ENCODE measurements at places on chromosomes 1 and 21.

DNA sequence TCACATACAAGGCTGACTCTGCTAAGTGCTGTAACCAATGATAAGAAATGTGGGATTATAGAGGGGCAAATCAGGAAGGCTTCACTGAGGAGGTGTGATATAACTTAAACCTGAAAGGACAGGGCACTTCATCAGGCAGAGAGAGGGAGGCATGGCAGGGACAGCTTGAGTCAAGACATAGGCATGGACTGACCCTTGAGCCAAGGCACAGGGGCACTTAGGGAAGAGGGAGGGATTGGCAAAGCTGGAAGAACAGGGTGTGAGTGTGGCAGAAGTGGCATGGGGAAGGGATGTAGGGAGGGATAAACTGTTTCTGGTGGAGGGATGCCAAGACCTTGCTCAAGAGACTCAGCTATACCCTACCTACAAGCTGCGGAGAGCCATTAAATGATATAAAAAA, 81.3 kb downstream of the PLXNA2 start:
- no peak for DNase-seq

- peak; percentile 69 for DNase-seq
These were observed 43.2 kb upstream of the ACTRT2 start for GRCh38 chr1:2977886-2978611.

- no peak for DNase-seq
These were observed 2.0 kb upstream of the ZBTB40 start for GRCh38 chr1:22449636-22450035.

- no peak for DNase-seq
These were observed 46.7 kb downstream of the RPRD2 start for GRCh38 chr1:150410582-150411101.

DNA sequence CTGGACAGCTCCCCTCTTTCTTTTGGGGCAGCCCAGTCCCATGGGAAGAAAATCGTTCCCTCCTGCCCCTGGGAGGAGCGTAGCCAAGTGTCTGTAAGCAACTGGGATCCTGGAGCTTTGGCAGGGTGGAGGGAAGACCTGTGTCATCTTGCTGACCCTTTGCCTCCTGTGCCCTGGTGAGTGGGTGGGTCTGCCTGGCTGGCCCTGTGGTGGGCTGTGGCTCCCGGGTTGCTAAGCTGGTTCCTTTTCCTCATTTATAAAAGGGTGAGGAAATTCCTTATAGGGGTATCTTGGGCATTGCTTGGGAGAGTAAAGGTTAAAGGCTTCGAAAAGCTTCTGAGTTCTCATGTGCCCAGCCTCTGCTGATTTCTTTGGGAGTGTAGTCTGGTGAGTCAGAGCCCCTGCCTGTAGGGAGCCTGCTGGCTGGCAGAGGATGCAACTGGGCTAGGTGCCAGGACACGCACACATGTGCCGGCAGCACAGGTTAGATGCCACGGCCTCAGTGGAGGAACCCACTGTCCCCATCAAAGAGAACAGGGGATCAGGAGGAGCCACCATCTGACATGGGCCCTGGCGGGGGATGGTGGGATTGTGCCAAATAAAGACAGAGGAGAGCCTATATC, 85.2 kb downstream of the ARHGEF10L start:
- no peak for DNase-seq

DNA sequence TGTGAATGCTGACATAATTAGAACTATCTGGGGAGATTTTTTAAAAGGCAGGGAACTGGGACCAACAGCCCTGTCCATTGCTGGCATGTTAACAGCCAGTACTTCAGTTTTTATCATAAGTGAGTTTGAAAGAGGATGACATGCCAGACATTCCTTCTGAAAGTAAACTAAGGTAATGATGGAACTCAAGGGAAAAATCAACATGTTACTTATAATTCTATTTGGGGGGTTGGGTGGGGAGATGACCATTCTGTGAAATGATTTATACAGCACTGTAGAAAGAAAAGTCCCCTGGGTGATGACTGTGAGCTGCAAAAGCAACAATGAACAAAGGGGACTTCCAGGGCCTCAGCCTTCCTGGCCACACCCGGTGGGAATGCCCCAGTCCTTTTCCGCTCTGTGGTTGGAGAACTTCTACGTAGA, 5.4 kb upstream of the LAMC2 start:
- no peak for DNase-seq

DNA sequence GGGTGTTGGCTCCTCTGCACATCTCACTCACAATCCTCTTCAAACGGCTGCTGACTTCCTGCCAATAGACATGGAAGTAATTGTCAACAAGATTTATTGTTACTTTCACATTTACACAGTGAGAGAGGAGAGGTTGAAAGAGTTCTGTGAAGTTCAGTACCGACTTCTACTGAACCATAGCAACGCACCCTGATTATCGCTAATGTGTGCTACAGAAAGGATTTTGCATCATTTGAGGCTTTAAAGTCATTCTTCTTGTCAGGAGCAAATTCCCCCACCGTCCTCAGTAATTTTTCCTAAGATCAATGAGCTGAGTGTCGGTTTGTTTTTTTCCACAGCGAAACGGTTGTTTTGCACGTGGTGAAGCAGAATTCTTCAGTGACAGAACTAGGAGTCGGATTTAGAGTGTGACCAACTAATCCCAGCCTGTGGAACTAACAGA, 361.0 kb downstream of the ADGRL2 start:
- no peak for DNase-seq

DNA sequence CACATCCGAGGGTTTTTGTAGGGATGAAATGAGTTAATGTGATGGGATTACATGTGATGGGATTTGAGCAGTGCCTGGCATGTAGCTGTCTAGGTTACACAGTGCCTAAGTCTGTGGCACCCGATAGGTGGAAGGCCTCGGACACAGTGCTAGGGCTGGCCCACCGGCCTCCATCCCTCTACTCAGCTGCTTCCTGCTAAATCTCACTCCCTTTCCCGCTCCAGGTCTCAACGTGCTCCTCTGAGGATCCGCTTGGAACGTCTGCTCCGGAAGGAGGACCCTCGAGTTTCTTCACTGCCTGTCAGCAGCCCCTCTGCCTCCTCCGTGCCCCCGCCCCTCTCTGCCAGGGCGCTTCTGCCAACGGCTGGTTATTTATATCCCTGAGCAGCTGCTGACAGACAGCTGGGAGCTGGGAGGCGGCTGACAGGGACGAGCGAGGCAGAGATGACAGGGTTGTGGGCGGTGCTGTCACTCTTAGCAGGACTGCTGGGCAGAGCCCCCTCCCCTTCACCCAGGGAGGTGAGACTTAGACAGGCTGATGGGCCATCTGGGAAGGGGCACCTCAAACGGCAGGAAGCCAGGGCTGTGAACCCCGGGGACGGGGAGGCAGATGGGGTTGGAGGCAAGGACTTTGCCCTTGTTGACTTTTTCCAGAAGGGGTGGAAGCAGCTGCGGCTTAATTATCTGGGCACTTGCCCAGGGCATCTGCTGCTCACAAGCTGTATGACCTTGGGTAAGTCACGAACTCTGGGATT, 26.6 kb upstream of the LRRN2 start:
- DNase-seq, result peak; percentile 76

DNA sequence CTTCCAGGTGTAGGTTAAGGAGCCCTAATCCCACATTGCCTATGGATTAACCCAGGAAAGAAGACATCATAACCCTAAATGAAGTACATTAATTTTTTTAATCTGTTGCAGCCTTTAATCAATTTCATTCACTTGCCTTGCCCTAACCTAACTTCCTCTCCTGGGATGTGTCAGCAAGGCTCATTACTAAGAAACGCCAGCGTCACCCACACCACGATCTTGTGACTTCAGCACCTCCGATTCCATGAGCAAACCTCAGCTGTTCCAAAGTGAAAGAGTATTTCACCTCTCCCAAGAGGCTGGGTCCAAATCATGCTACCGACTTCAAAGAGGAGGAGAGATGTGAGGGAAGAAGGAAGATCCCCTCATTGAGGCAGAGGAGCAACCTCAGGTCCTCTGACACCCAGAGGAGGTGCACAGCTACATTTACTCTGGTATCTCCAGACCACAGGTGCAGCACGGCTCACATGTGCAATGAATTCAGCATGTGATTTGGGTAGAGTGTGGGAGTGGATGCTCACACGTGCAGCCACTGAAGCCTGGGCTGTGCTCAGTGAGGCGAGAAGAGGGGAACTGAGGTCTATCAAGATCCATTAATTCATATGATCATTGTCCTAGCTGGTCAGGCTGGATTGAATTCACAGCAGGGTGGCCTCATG, 134.1 kb downstream of the SLC30A10 start:
- no peak for DNase-seq

GRCh38 chr1:18668750-18669404, 38.2 kb downstream of the PAX7 start:
- DNase-seq, result no peak

GRCh38 chr21:33374450-33375096, 28.6 kb upstream of the IFNGR2 start:
- no peak for DNase-seq

DNA sequence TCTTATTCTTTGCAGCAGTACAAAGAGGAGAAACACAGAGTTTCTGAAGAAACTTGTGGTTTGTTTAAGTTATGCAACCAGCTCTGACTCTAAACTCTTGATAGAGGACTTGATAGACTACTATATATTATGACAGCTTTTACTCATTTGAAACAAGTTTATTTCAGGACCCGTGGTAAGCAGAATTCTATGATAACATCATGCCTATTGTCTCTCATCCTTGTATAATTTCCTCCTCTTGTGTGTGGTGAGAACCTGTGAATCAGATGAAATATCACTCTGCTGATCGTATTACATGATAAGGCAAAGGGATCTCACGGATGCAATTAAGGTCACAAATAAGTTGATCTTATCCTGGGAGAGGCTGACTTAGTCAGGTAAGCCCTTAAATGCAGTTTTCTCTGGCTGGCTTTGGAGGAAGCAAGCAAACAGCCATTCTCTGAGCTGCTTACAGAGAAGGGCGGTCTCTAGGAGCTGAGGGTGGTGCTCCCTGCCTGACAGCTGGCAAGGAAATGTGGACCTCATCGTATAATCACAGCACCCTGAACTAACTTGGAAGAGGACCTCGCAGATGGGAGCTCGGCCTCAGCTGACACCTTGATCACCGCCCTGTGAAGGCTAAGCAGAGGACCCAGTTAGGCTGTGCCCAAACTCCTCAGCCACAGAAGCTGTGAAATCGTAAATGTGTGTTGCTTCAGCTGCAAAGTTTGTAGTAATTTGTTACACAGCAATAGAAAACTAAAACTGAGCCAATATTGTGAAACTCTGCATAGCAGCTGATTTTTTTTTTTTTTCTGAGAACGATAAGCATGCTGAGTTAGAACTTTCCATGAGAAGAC, 151.1 kb upstream of the DPT start:
- no peak for DNase-seq

DNA sequence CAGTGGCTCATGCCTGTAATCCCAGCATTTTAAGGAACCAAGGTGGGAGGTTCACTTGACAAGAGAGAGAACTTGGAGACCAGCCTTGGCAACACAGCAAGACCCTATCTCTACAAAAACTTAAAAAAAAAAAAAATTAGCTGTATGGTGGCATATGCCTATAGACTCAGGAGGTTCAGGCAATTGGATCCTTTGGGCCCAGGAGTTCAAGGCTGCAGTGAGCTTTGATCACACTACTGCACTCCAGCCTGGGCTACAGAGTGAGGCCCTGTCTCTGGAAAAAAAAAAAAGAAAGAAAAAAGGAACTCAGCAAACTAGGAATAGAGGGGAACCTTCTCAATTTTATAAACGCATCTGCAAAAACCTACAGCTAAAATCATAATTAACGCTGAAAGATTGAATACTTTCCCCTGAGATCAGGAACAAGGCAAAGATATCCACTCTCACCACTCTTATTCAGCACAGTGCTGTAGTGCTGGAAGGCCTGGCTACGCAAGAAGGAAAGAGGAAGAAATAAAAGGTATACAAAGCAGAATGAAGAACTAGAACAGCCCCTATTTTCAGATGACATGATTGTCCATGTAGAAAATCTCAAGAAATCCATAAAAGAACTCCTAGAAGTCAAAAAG, 21.6 kb downstream of the HSF2BP start:
- no peak for DNase-seq

GRCh38 chr1:27525296-27526272, 35.6 kb upstream of the WASF2 start:
- DNase-seq, result no peak

DNA sequence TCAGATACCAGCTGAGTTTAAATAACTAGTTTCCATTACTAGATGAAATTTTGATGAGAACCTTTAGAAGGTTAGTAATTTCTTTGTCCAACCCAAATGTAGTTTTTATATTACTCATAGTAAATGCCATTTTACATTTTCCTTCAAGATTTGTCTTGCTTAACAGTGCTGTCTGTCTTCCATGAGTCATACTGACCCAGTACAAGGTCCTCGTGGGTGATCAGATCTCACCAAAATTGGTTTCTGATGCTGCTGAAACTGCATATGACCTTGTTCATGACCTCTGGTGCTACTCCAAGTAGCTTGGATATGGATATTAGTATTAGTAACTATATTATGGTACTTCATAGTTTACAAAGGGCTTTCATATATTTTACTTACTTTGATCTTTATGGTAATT, 207.1 kb downstream of the RYR2 start:
- DNase-seq, result no peak

- no peak for DNase-seq
These were observed 85.0 kb upstream of the KCNJ15 start for GRCh38 chr21:38171723-38172344.

Data from mesenteric fat pad (tissue), 1 donor.